ENCODE measurements at places on chromosomes 2 and 18.

DNA sequence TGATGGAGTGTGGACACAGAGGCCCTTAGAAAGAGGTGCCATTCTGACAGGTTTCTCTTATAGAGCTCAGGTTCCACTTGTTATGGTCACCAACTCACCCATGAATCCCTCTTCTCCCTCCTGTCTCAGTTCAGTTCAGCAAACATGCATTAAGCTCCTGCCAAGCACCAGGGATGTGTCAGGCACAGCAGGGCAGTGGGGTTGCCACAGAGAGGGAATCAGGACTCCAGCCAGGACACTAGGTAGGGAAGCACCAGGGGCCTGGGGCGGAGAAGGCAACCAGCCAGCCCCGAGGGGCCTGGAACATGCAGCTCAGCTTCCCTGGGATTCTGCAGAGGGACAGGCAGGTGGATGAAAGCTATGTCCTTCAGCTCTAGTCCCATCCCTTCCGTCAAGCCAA, 44.6 kb downstream of the TOGARAM2 start:
- no peaks in the 10 kb centered on the region for H3K36me3 ChIP-seq
- no peaks in the 10 kb centered on the region for H3K4me1 ChIP-seq
- DNase-seq = no peak
- no peak overlapping the region for H3K27ac ChIP-seq
- H3K27me3 ChIP-seq = peaks cover 4% of the 10 kb centered on the region

DNA sequence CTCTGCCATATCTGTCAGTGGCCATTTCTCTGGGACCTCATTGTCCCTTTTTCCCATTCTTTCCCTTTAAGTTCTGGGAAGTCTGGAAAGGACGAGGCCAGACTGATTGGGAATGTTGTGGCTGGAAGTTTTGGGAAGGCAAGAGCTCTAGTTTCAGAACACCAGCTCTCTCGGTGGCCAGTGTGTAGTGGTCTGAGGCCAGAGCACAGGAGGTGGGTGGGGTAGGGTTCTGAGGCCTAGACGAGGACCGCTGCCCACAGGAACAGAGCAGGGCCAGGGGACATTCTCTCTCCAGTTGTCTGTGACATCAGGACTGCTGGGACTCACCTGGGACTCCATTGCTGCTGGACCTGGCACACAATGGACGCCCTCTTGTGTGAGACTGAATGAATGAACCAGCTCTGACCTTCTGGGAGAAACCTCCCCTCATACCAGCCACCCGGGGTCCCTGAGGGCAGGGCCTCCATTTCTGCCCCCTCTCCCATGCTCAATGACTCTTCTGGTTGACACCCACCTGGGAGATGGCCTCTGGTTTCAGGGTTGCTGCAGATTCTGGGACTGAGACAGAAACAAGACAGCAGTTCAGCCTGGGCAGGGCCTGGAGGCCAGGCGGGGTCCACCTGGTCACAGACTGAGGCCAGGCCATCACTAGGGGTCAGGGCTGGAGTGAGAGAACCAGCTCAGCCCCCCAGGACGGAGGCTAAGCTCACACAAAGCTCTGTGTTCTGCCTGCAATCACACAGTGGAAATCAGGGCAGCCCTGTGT, 8.4 kb upstream of the NPPC start:
- peaks cover 7% of the 10 kb centered on the region for H3K4me1 ChIP-seq
- DNase-seq = no peak

DNA sequence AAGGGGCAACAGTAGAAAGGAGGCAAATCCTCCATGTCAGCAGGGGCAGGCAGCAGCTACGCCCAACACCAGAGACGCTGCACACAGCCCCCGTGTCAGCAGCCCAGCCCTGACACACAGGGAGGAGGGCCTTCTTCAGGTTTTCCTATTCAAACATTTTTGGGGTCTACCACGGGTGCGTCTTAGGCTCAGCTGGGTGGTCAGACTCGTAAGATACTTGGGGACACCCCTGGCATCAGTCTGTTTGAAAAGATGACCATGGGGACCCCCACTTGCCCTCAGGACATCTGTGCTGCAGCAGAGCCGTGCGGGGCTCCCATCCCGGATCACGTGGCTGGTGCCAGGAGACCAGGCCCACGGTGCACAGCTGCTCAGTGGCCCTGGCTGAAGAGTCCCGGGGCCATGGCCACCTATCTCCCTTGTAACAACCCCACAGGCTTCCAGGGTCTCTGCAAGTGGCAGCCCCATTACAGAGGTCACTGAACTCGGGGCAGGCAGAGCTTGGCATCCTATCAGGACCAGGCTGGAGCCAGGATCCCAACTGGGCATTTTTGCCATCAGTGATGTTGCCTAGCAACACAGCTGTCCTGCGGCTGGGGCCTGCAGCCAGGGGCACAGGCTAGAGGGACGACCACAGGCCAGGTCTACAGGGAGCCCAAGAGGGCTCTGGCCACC, 82.5 kb downstream of the EDAR start:
- no peaks in the 10 kb centered on the region for H3K27me3 ChIP-seq
- no peak overlapping the region for H3K4me3 ChIP-seq
- H3K27ac ChIP-seq = no peak overlapping the region
- no peaks in the 10 kb centered on the region for H3K4me1 ChIP-seq
- H3K36me3 ChIP-seq = no peaks in the 10 kb centered on the region

GRCh38 chr2:49444005-49444404, 289.7 kb upstream of the FSHR start:
- H3K4me3 ChIP-seq = no peak overlapping the region
- no peak overlapping the region for H3K27ac ChIP-seq
- H3K4me1 ChIP-seq = no peaks in the 10 kb centered on the region
- no peaks in the 10 kb centered on the region for H3K27me3 ChIP-seq

- DNase-seq = no peak
- H3K4me1 ChIP-seq = no peaks in the 10 kb centered on the region
- no peak overlapping the region for H3K27ac ChIP-seq
- H3K36me3 ChIP-seq = peaks cover 16% of the 10 kb centered on the region
- no peak overlapping the region for H3K4me3 ChIP-seq
Measured at GRCh38 chr2:171741189-171741588, 53.9 kb downstream of the DYNC1I2 start.

- no peaks in the 10 kb centered on the region for H3K36me3 ChIP-seq
- no peak for DNase-seq
- no peak overlapping the region for H3K27ac ChIP-seq
- no peaks in the 10 kb centered on the region for H3K27me3 ChIP-seq
- no peak overlapping the region for H3K4me3 ChIP-seq
Measured at GRCh38 chr2:175205523-175205922, 24.0 kb upstream of the ATP5MC3 start.

DNA sequence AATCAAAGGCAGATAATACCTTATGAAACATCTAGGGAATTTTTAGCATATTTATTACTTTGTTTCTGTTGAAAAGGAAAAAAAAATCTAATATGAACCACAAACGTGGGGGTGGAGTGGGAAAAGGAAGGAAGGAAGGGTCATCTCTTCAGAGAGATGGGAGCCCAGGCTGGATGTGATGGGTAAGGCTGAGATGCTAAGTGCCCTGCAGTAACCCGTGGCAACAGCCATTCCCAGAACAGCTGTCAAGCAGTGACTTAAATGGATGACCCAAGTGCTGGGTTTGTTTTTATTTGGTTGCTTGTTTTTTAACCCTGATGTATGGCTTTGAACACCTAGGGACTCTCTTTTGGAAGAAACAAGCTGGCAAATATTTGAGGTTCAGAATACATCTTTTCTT, 50.7 kb upstream of the KLF7 start:
- DNase-seq = no peak
- H3K4me3 ChIP-seq = no peak overlapping the region
- no peaks in the 10 kb centered on the region for H3K36me3 ChIP-seq
- H3K27me3 ChIP-seq = peaks cover 1% of the 10 kb centered on the region

- peaks cover 12% of the 10 kb centered on the region for H3K4me1 ChIP-seq
- H3K4me3 ChIP-seq = no peak overlapping the region
- H3K36me3 ChIP-seq = peaks cover 3% of the 10 kb centered on the region
- H3K27me3 ChIP-seq = peaks cover 3% of the 10 kb centered on the region
- no peak overlapping the region for H3K27ac ChIP-seq
Measured at GRCh38 chr2:45132551-45132950, 123.3 kb upstream of the SIX2 start.

- no peak for DNase-seq
- H3K27ac ChIP-seq = no peak overlapping the region
- H3K4me1 ChIP-seq = peaks cover 9% of the 10 kb centered on the region
- no peaks in the 10 kb centered on the region for H3K36me3 ChIP-seq
- no peak overlapping the region for H3K4me3 ChIP-seq
Measured at GRCh38 chr2:109663721-109664120, 49.6 kb downstream of the SOWAHC start.

GRCh38 chr2:131042148-131042775, 51.0 kb downstream of the FAM168B start:
- no peak for DNase-seq
- peaks cover 8% of the 10 kb centered on the region for H3K4me1 ChIP-seq
- H3K27ac ChIP-seq = no peak overlapping the region
- H3K27me3 ChIP-seq = peaks cover 6% of the 10 kb centered on the region
- H3K4me3 ChIP-seq = no peak overlapping the region

- H3K4me1 ChIP-seq = no peaks in the 10 kb centered on the region
- H3K27ac ChIP-seq = no peak overlapping the region
- DNase-seq = no peak
- H3K27me3 ChIP-seq = no peaks in the 10 kb centered on the region
Measured at GRCh38 chr2:129293326-129293725, 686.1 kb upstream of the RAB6C start.

GRCh38 chr18:77115192-77115953, 17.2 kb downstream of the MBP start:
- no peak for DNase-seq
- peaks cover 47% of the 10 kb centered on the region for H3K4me1 ChIP-seq

GRCh38 chr2:127506510-127506909, 19.8 kb downstream of the IWS1 start:
- peaks cover 23% of the 10 kb centered on the region for H3K36me3 ChIP-seq
- peaks cover 7% of the 10 kb centered on the region for H3K4me1 ChIP-seq
- no peaks in the 10 kb centered on the region for H3K27me3 ChIP-seq
- DNase-seq = no peak
- H3K27ac ChIP-seq = no peak overlapping the region
